ENCODE measurements at places on chromosomes 4 and X. TPM values are rescaled to one million over a fixed set of nuclear protein-coding genes. Genes with fewer than 3 reads are reported as not detected.

The CT45A5 gene
- total RNA-seq: not detected

The FGF5 gene
- total RNA-seq: not detected

DNA sequence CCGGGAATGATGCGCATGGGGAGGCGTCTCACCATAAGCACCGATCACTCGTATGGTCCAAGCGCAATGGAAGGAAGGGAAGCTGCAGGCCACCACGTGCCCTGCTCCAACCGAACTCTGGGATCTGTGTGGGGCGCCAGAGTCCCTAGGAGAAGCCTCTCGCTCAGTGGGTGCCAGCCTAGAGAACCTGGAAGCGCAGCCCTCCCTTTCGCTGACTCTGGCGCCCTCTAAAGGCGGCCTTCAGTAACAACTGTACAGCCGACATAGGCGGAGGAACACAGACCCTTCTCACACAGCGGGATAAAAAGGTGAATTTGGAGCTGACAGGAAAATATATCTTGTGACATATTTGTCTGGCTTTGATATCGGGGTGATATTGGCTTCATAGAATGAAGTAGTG lies 76.0 kb downstream of the INTS6L start:
- no peak for DNase-seq

DNA sequence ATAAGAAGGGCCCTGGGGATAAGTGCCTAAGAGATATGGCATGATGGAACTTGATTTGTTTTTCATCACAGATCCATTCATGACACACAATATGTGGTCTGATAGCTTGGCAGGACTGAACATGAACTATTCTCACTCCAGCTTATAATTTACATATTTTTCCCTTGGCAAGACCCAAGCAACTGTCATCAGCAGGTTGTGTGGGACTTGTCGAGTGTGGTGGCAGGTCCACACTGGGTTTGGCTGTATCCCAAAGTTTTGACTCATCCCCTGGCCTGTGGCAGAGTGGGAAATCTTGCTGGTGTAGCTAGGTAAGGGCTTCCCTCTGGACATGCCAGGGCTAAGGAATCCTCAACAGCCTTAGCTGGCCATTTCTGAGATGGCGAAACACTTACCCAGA lies 81.0 kb upstream of the STIM2 start:
- DNase-seq: no peak

- no peak for DNase-seq
Measured at GRCh38 chr4:106367072-106367471, 1.5 kb downstream of the GIMD1 start.

All from thoracic aorta (tissue), 2 donors.